ENCODE measurements at places on chromosomes 4 and X.

GRCh38 chr4:114237997-114238396 is 258.6 kb upstream of the ARSJ start:
- no peak for DNase-seq

- DNase-seq: no peak
Measured at GRCh38 chr4:55670695-55671094, 34.6 kb upstream of the NMU start.

GRCh38 chrX:154652311-154653047 is 900 bp downstream of the CTAG2 start:
- no peak for DNase-seq

DNA sequence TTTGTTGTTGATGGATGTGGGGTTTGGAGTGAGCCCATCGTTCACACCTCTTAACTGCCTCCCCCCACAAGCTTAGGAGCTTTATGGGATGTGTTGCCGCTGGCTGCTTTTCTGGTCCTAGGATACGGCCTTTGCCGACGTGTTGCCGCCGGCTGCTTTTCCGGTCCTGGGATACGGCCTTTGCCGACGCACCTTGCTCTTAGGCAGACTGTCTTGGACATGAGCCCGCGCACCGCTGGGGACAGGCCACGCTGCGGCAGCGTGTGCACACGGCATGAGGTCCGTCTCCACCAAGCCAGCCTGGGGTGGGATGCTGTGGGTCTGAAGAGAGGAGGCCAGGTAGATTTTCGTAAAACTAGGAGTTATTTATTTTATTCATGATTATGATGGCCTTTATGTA is 14.2 kb downstream of the RGS12 start:
- DNase-seq: no peak

GRCh38 chrX:79259073-79259689 is 108.0 kb downstream of the ITM2A start:
- DNase-seq: no peak

DNA sequence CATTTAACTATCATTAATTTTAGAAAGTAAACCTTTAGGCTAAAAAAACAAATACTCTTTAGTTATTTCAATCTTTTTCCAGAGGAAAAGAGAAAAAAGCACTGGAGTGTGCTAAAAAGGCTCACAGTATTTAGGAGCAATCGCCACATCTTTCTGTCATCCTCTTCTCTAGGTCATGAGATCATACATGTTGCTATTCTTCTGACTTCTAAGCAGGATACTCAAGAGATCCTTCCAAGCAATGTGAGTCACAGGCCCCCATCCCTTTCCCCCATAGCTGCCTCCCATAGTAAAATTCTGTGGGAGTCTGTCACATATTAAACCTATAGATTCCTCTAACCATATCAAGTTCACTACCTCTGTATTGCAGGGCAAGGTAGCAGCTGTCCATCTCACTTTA is 7.7 kb downstream of the EDNRA start:
- no peak for DNase-seq

- DNase-seq: no peak
Measured at GRCh38 chrX:44002567-44002966, 29.4 kb upstream of the NDP start.

DNA sequence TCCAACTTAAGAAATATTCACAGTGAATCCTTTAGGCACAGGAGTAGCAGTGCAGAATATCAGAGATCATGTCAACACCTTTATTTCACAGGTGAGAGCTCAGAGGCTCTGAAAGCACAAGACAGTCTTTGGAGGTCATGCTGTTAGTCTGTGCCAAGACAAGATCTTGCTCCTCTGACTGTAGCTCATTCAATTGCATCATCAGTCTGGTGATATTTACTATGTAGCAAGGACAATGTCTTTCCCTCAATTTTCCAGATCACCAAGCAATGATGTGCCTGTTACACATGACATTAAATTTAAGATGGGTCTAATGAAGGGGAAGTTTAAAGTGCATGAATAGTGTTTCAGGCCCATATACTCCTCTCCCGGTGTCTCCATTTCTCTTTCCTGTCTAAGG is 277.5 kb downstream of the IL15 start:
- no peak for DNase-seq

GRCh38 chr4:2396781-2397368 is 21.6 kb downstream of the ZFYVE28 start:
- no peak for DNase-seq

DNA sequence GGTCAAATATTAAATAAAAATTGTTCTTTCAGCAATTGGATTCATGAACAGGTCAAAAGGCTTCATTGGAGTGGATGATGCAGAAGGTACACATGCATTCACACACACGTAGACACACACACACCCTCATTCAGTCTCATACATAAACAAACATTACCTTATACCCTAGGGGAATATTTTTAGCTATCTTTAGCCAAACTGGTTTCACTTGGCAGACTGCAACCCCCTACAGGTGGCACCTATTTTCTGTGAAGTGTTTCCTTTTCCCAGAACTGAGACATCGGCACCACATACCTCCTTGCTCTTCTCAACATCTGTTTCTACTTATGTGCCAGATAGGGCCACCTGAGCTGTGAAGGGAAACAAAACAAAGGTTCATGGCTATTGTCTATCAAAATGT is 18.5 kb upstream of the KDR start:
- no peak for DNase-seq
